ENCODE measurements at places on chromosomes 16 and 17.

- no peak for DNase-seq
Measured at GRCh38 chr17:45702666-45703266, 81.4 kb upstream of the CRHR1 start.

DNA sequence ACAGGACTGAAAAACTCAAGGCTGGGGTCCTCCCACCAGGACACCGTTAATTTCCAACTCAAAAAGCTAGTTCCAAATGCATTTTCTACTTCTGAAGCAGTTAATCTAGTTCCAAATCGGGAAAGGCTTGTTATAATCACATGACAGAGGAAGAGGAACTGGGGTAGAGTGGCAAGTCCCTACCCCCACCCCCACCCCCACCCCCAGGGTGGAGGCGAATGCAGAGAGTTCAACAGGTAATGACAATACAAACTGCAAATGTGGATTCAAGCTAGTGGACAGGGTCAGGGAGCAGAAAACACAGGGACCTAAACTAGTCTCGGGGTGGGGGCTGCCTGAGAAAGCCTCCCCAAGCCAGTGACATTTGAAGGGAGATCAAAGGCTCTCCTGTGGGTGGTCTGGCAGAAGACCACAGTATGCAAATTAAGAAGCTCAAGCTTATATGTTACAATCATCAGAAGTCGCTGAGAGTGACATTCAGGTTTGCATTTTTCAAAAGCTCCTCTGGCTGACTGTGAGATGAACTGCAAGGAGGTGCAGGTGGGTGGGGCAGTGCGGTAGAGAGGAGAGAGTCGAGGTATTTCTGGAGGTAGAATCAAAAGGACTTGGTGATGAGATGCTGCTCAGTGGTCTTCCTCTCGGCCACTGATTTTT lies 56.4 kb upstream of the SLC25A19 start:
- DNase-seq = no peak

DNA sequence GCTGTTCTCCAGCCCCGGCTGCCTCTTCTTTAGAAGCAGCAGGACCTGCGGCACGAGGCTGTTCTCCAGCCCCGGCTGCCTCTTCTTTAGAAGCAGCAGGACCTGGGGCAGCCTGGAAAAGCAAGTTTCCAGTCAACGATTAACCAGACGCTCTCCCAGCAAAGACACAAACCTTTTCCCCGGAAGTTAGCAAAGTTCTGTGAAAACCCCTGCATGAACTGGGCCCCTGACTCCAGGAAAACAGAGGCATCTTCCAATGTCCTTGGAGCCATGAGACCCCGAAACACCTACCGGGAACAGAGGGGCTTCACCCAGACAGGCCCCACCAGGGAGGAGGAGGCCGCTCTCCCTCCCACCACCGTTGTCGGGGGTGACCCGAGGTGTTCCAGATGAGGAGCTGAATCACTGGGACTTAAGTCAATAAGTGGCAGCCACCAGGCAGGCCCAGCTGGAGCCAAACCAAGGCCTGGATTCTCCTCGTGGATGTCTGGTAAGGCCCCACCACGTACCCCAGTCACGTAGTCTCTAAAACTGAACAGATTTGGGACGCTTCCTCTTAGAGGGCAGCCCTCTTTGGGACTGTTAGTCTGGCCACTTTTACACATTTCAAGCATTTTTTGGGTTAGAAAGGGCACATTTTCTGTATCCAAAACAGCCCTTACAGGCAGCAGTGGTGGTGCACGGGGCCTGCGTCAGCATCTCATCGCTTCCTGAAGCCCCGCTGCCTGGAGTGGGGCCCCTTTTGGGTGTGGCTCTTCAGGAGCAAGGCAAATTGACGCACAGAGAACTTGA lies at the start of gene RPH3AL:
Gene RPH3AL, minus strand, starts transcription at position 387 of the 792 bp plus-strand sequence. CDS start 25,264 bp downstream, outside the sequence.
- no peak for DNase-seq

- DNase-seq = no peak
Measured at GRCh38 chr16:52069866-52070265, 477.1 kb downstream of the TOX3 start.
